Activated CD4-positive, alpha-beta T cell treated with anti-CD3 and anti-CD28 coated beads, Interleukin-2, amount 10 ng/mL, durations not matched to agents 24 days and 14 days (primary cell): ENCODE measurements at places on chromosomes 1 and 21.

GRCh38 chr1:109391626-109392025 is 6.1 kb downstream of the SORT1 start:
- H3K4me1 ChIP-seq = peaks cover 17% of the 10 kb centered on the region
- no peak for DNase-seq
- H3K36me3 ChIP-seq = no peaks in the 10 kb centered on the region
- H3K27me3 ChIP-seq = peaks cover 59% of the 10 kb centered on the region
- H3K4me3 ChIP-seq = no peak overlapping the region

GRCh38 chr1:109739738-109740614 is 862 bp downstream of the GSTM3 start:
- peak; percentile 96 for DNase-seq
- peak overlapping the region; percentile 64 for H3K27ac ChIP-seq
- H3K36me3 ChIP-seq = no peaks in the 10 kb centered on the region
- H3K4me1 ChIP-seq = peaks cover 6% of the 10 kb centered on the region
- peak overlapping the region; percentile 87 for H3K4me3 ChIP-seq

- H3K4me3 ChIP-seq = no peak overlapping the region
- H3K4me1 ChIP-seq = no peaks in the 10 kb centered on the region
- no peaks in the 10 kb centered on the region for H3K36me3 ChIP-seq
- H3K27ac ChIP-seq = no peak overlapping the region
These were observed 1128.7 kb downstream of the AMY1C start for GRCh38 chr1:104878203-104878909.

DNA sequence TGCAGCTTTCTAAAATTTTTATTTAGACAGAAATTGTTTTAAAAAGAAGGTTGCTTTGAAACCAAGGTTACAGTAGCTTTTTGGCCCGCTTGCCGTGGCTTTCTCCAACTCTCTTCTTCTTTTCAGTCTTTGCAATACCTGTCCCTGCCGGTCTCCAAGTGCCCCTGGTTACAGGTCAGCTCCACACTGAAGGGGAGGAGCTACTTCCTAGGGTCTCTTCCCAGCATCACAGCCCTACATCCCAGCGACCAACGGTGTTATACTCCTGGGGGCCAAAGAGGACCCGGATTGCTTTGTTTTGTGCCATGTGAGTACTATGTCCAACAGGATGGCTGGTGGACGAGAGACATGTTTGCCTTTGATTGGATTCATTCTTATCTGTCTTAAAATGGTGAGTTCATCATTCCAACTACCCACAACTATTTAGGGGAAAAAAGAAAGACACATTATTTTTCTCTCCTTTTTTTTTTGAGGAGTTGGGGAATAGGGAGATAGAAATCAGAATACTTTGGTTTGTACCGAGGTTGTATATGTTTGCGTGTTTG is at the start of gene FNDC7:
Gene FNDC7, plus strand, starts transcription at position 303 of the 545 bp plus-strand sequence. Its CDS starts 26 bp downstream, at position 329.
- no peak within 1 kb of the TSS for H3K4me3 ChIP-seq
- H3K4me1 ChIP-seq = peaks cover 13% of the 10 kb centered on the region
- H3K27ac ChIP-seq = no peak within 1 kb of the TSS
- no peak for DNase-seq
- H3K36me3 ChIP-seq = no peaks in the 10 kb centered on the region

- H3K4me1 ChIP-seq = peaks cover 30% of the 10 kb centered on the region
- no peak overlapping the region for H3K4me3 ChIP-seq
- no peak for DNase-seq
- no peak overlapping the region for H3K27ac ChIP-seq
- H3K36me3 ChIP-seq = no peaks in the 10 kb centered on the region
- H3K27me3 ChIP-seq = peaks cover 9% of the 10 kb centered on the region
These were observed 537.9 kb downstream of the PTPRC start for GRCh38 chr1:199176713-199177112.

- H3K27ac ChIP-seq = no peak overlapping the region
- DNase-seq = no peak
- peaks cover 6% of the 10 kb centered on the region for H3K4me1 ChIP-seq
- no peak overlapping the region for H3K4me3 ChIP-seq
These were observed 4.5 kb upstream of the DPH2 start for GRCh38 chr1:43965316-43965715.

GRCh38 chr1:153795934-153796785 is 21.0 kb downstream of the SLC27A3 start:
- peak overlapping the region; percentile 46 for H3K27ac ChIP-seq
- no peaks in the 10 kb centered on the region for H3K27me3 ChIP-seq
- H3K36me3 ChIP-seq = no peaks in the 10 kb centered on the region
- peak; percentile 61 for DNase-seq
- no peak overlapping the region for H3K4me3 ChIP-seq
- H3K4me1 ChIP-seq = peaks cover 18% of the 10 kb centered on the region

- no peaks in the 10 kb centered on the region for H3K4me1 ChIP-seq
- H3K27me3 ChIP-seq = peaks cover 1% of the 10 kb centered on the region
- H3K36me3 ChIP-seq = no peaks in the 10 kb centered on the region
- no peak overlapping the region for H3K27ac ChIP-seq
- no peak for DNase-seq
These were observed 87.4 kb upstream of the NGF start for GRCh38 chr1:115425442-115425841.

- no peak overlapping the region for H3K27ac ChIP-seq
- H3K4me3 ChIP-seq = no peak overlapping the region
- H3K4me1 ChIP-seq = no peaks in the 10 kb centered on the region
- H3K27me3 ChIP-seq = peaks cover 20% of the 10 kb centered on the region
These were observed 21.0 kb downstream of the HSPA13 start for GRCh38 chr21:14361958-14362357.

DNA sequence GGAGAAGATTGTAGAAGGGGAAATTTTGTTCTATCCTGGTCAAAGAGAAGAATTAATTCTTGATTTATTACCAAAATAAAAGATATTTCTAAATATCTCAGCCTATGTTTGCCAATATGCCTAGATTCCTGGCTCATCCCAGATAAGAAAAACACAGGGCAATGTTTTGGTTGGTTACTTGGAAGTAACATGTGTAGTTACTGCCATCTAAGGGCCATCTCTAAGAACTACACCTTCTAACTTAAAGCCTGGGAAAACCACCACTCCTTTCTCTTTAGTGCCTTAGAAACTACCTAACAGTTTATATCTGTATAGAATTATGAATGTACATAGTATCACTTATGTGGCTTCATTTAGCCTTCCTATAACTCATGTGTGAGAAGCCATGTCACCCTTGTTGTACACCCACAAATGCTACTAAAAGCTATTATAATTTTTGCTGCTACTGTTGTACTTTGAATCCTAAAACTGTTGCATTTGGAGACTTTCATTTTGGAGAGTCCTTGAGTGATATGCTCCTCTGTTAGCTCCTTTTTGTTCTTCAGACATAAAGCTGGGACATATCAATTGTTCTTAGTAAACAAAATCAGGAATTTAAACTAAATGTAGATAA is 4.5 kb downstream of the AIM2 start:
- peaks cover 1% of the 10 kb centered on the region for H3K27me3 ChIP-seq
- H3K36me3 ChIP-seq = peaks cover 45% of the 10 kb centered on the region
- H3K4me3 ChIP-seq = peak overlapping the region; percentile 49
- H3K27ac ChIP-seq = peak overlapping the region; percentile 58
- peak; percentile 69 for DNase-seq

DNA sequence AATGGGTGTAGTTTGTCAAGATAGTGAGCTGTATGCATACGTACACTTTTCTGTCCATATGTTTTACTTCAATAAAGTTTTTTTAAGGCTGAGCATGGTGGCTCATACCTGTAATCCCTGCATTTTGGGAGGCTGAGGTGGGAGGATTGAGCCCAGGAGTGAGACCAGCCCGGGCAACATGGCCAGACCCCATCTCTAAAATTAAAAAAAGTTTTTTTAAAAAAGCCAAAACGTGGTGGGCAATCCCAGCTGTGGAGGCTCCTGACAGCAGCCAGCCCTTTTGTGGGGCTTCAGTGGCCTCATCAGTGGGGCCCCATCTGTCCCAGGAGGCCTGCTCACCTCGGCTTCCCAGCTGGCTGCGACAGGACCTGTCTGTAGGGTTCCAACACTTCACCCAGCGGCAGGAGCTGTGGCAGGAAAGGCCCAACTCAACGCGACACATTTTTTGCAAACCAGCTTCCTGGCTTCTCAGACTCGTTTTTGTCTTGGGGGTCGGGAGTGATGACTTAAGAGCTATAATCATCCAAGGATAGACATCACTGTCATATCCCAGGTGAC is 56.9 kb upstream of the LBR start:
- DNase-seq = peak; percentile 46
- peaks cover 19% of the 10 kb centered on the region for H3K27me3 ChIP-seq
- no peak overlapping the region for H3K27ac ChIP-seq
- no peak overlapping the region for H3K4me3 ChIP-seq
- no peaks in the 10 kb centered on the region for H3K4me1 ChIP-seq

DNA sequence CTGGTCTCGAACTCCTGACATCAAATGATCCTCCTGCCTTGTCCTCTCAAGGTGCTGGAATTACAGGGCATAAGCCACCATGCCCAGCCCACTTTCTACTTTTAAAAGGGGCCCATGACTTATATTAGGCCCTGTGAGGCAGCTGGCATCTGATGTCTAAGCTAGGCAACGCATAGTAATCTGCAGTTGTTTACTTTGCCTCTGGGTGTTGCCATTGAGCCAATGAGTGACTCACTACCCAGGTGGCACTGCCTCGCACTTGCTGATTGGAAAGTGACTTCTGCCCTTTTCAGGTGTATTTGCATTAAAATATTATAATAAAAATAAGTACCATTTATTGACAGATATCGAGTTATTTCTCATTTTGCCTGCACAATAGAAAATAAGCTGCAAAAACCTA is 84.9 kb downstream of the KIF14 start:
- no peak overlapping the region for H3K27ac ChIP-seq
- H3K36me3 ChIP-seq = no peaks in the 10 kb centered on the region
- DNase-seq = peak; percentile 60
- H3K4me3 ChIP-seq = no peak overlapping the region
- H3K4me1 ChIP-seq = peaks cover 7% of the 10 kb centered on the region

DNA sequence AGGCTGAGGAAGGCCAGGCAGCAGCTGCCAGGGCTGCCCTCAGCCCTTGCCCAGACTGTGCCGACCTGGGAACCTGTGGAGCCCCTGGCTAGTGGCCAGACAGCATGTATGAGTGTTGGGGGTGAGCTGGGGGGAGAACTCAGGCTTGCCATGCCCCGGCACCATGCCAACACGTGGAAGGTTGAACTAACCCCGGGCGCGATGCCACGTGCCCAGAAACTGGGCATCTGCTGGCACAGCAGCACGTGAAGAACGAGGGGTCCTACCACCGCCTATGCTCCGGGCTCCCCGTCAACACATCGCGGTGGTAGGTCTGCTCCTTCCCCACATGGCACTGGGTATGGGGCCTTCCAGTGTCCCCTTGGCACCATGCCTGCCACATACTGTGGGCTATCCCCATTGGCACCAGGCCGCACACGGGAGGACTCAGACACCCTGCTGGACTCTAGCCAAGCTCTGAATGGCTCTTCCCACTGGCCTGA is 68.7 kb downstream of the CASZ1 start:
- no peaks in the 10 kb centered on the region for H3K36me3 ChIP-seq
- peaks cover 3% of the 10 kb centered on the region for H3K27me3 ChIP-seq
- DNase-seq = no peak
- H3K4me1 ChIP-seq = peaks cover 2% of the 10 kb centered on the region
- H3K27ac ChIP-seq = no peak overlapping the region

- H3K4me1 ChIP-seq = peaks cover 39% of the 10 kb centered on the region
- no peak overlapping the region for H3K27ac ChIP-seq
- no peak for DNase-seq
- no peak overlapping the region for H3K4me3 ChIP-seq
- H3K36me3 ChIP-seq = peaks cover 20% of the 10 kb centered on the region
These were observed 32.9 kb downstream of the IVNS1ABP start for GRCh38 chr1:185284116-185284515.

GRCh38 chr1:72137656-72138055 is 144.7 kb downstream of the NEGR1 start:
- H3K4me3 ChIP-seq = no peak overlapping the region
- no peaks in the 10 kb centered on the region for H3K27me3 ChIP-seq
- no peak for DNase-seq
- no peaks in the 10 kb centered on the region for H3K36me3 ChIP-seq
- H3K4me1 ChIP-seq = no peaks in the 10 kb centered on the region

GRCh38 chr1:93433407-93433961 is 14.4 kb upstream of the FNBP1L start:
- no peaks in the 10 kb centered on the region for H3K4me1 ChIP-seq
- DNase-seq = no peak
- peaks cover 25% of the 10 kb centered on the region for H3K27me3 ChIP-seq
- H3K36me3 ChIP-seq = no peaks in the 10 kb centered on the region
- no peak overlapping the region for H3K27ac ChIP-seq

DNA sequence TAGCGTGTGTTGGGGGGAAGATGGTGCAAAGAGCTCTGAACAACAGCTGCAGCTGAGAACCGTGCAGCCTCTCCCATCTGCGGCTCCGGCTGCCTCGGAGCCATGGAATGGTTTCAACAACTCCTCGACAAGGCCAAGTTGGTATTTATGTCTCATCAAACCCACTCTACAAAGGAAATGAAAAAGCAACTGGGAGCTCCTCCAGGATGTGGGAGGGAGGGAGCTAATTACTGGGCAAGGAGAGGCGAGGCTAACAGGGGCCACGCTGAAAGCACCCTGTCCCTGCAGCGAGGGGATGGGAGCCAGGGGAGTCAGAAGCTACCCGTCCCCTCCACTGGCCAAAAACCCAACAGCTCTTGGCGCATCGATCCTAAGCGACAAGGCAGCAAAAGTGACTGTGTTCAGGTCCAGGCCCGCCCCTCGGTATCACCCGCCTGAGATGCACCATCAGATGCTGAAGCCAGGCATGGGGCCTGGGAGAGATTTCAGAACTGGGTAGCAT is 63.1 kb downstream of the ACOT7 start:
- no peak for DNase-seq
- H3K4me3 ChIP-seq = no peak overlapping the region
- no peak overlapping the region for H3K27ac ChIP-seq
- no peaks in the 10 kb centered on the region for H3K27me3 ChIP-seq

DNA sequence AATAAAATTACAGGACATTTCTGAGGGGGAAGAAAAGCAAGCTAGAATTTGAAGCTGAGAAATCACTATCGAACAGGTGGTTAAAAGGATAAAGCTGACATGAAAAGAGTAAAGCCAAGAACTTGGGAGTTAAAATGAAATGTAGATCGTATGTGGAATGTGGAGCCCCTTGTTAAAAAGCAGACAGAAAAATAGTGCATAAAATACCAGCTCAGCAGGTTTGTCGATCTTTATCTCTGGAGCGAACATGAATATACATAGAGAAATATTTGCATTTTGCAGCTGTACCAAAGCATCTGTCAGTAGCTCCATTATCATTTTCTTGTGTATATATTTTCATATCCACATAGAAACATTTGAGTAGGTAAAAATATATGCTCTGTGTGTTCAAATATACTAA is 73.6 kb upstream of the CDC42BPA start:
- DNase-seq = no peak
- H3K27me3 ChIP-seq = peaks cover 3% of the 10 kb centered on the region
- peaks cover 3% of the 10 kb centered on the region for H3K4me1 ChIP-seq

DNA sequence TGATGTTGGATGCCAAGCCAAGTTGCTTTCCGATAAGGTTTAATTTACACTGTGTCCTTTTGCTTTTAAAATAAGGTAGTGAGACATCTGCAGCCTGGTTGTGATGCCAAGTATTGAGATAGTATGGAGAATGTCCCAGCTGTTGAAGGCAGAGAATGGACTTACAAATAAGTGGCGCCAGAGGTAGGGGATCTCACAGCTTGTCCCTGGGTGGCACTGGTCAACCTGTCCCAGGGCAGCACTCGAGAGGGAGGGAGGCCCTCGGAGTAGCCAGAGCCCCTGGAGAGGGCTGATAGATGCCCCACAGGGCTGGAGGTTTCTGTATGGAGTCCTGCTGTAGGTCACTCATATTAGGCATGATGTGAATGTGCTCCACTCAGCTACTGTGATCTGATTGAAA is 98.5 kb downstream of the GALNT2 start:
- peak overlapping the region; percentile 10 for H3K27ac ChIP-seq
- peaks cover 1% of the 10 kb centered on the region for H3K36me3 ChIP-seq
- DNase-seq = no peak
- H3K4me1 ChIP-seq = peaks cover 38% of the 10 kb centered on the region
- H3K4me3 ChIP-seq = no peak overlapping the region
